Bronchial smooth muscle cell (primary cell): ENCODE measurements at places on chromosomes 2 and 18. TPM values are rescaled to one million over a fixed set of nuclear protein-coding genes. Genes with fewer than 3 reads are reported as not detected.

DES gene
- 2.4 and 2.7 TPM in 2 replicates for total RNA-seq

IDH1 gene
- 200 and 249 TPM in 2 replicates for total RNA-seq

LYG1 gene
- total RNA-seq = 0.16 and 0.34 TPM in 2 replicates

KCNK3 gene
- total RNA-seq = under 0.01 TPM in 1 of 2 replicates, not detected in the other

STARD6 gene
- total RNA-seq = 0.17 and 0.32 TPM in 2 replicates

TMEM87B gene
- total RNA-seq = 18.0 and 18.4 TPM in 2 replicates

MSTN gene
- total RNA-seq = 0.09 and 0.16 TPM in 2 replicates

TEKT4 gene
- total RNA-seq = not detected in 2 replicates

HOXD12 gene
- total RNA-seq = not detected in 2 replicates

TANC1 gene
- total RNA-seq = 11.5 and 14.7 TPM in 2 replicates

NETO1 gene
- 0.16 TPM in 1 of 2 replicates, not detected in the other for total RNA-seq

RAPH1 gene
- 7.4 and 15.6 TPM in 2 replicates for total RNA-seq

LNPK gene
- 16.7 and 17.3 TPM in 2 replicates for total RNA-seq

NDC80 gene
- 0.94 and 3.3 TPM in 2 replicates for total RNA-seq

RAX gene
- total RNA-seq = not detected in 2 replicates

ERFE gene
- 0.32 and 1.3 TPM in 2 replicates for total RNA-seq

CLHC1 gene
- total RNA-seq = 7.7 and 12.8 TPM in 2 replicates

POMC gene
- 1.4 TPM in 1 of 2 replicates, not detected in the other for total RNA-seq

CPO gene
- 0.16 and 0.17 TPM in 2 replicates for total RNA-seq

TBR1 gene
- total RNA-seq = not detected in 2 replicates

UCN gene
- 0.16 and 0.26 TPM in 2 replicates for total RNA-seq

GPR17 gene
- not detected in 2 replicates for total RNA-seq
